ENCODE measurements at places on chromosomes 7 and 10.

DNA sequence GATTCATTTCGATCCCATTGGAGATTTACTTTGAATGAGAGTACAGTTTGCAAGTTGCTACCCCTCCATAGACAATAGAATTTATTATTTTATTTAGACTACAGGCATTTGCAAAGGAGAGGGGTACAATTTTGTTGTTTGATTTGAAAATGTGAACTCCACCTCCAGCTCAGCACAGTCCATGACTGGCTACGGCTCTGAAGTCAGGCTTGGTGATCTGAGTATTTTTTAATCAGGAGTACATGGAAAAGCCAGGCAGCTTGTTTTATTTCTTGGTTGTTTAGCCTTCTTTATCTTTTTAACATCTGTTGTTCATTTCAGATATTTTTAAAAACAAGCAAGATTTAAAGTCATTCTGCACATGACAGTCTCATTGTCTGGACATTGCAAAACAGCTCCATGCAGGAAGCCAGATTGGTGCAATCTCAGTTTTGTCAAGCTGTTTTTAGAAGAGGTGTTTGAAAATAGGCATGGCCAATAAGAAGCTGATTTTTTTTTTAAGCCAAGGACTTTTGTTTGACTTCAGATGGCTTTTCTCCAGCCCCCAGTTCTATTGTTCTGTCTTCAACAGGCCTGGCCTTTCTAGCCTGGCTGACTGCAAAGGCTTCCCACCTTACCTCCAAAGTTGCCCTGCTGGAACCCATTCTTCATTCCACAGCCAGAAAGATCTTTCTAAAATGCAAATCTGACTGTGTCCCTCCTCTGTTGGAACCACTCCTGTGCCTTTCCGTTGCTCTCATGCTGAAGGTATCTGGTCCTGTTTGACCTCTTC, 12.2 kb downstream of the PLXDC2 start:
- DNase-seq: no peak

DNA sequence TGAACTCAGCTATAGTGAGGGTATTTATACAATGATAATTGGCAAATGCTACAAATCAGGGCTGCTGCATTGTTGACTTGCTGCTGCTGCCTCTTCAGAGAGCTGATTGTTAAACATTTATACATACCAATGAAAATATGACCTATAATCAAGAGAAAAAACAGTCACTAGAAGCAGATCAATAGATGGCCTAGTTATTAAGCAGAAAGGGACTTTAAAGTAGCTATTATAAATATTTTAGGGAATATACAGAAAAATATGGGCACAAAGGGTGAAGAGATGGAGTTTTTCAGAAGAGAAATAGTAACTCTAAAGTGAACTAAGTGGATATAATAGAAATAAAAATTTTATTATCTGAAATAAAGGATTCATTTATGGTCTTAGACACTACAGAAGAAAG, 14.4 kb upstream of the UNC5B start:
- no peak for DNase-seq

DNA sequence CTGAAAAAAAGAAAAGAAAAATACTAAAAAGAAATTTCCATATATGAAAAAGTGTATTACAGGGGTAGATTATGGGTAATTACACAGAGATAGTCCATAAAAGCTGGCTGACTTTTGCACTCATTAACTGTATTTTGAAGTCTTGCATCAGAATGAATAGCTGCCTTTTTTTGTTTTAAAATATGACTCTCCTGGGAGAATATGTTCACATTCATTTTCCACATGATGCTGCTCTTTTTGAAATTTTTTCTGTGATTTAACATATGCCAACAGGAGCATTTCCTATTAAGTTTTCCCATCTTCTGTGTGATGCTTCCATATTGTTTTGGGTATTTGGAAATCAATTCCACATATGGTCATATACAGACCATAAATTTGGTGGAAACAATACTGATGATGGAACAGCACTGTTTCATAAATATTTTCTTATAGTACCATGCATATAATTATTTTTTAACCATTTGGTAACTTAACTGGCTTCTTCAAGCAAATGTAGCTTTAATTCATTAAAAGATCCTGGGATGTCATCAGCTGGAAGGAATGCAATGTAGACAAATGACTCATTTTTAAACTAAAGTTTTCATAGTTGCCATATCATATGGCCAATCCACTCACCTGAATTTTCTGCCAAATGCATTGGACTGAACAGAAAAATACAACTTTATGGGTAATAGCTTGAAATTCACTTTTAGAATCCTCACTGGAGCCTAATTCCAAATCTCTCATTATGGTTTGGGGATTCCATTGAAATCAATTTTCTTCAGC, 313.9 kb upstream of the GLI3 start:
- no peak for DNase-seq

GRCh38 chr10:28761084-28761846, 83.9 kb downstream of the BAMBI start:
- no peak for DNase-seq

- no peak for DNase-seq
Observed at GRCh38 chr10:13421382-13421917, 73.4 kb upstream of the SEPHS1 start.

GRCh38 chr7:130505753-130506152, 13.9 kb downstream of the MEST start:
- DNase-seq: no peak

- no peak for DNase-seq
Observed at GRCh38 chr10:21953585-21954057, 49.9 kb downstream of the DNAJC1 start.

DNA sequence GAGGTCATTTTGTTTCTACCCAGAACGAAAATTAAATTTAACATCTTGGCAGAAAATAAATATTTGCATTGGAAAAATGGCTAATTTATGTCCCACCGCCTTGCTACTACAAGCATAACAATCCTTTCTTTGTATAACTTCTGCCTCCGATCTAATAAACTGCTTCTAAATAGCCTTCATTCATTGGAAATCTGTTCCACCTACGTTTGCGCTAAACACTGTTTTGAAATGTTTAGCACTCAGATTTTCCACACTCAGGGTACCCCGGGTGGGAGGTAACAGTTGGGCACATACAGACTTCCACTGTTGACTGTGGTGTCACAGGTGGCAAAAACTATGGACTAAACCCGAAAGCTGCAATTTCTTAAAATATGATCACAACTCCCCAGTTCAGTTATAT, 96.4 kb downstream of the FGFR2 start:
- no peak for DNase-seq
